Right renal cortex interstitium (tissue), 3 donors: ENCODE measurements at places on chromosomes 2 and 18.

DNA sequence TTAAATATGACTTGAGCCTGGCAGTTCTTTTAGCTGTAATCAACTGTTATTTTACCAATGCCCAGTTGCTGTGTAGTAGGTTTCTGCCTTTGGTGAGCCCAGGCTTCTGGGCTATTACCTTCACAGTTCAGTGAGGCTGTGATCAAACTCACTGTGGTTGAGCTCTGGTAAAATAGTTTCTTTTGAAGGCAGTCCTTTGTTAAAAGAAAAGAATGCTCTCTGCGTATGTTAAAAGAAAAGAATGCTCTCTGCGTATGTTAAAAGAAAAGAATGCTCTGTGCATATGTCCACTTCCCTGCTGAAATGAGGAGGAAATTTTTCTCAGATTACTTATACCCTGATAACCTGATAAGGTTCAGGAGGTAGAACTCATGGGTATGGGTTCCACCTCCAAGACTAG is 244.3 kb downstream of the RNF144A start:
- DNase-seq = no peak

DNA sequence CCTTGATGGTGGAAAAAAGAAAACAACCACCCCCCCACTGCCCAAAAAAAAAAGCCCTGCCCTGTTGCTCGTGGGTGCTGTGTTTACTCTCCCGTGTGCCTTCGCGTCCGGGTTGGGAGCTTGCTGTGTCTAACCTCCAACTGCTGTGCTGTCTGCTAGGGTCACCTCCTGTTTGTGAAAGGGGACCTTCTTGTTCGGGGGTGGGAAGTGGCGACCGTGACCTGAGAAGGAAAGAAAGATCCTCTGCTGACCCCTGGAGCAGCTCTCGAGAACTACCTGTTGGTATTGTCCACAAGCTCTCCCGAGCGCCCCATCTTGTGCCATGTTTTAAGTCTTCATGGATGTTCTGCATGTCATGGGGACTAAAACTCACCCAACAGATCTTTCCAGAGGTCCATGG is 28.0 kb downstream of the MAL start:
- DNase-seq = no peak

- no peak for DNase-seq
These were observed 76.4 kb downstream of the HDAC4 start for GRCh38 chr2:239324456-239324855.

- no peak for DNase-seq
These were observed 1048.6 kb upstream of the KLHL29 start for GRCh38 chr2:22336414-22336813.

- DNase-seq = no peak
These were observed 129.0 kb upstream of the COPS8 start for GRCh38 chr2:236956641-236957040.
